ENCODE measurements at places on chromosomes 7 and 10.

GRCh38 chr7:147106746-147107145 is 990.1 kb downstream of the CNTNAP2 start:
- no peaks in the 10 kb centered on the region for H3K4me1 ChIP-seq
- no peak overlapping the region for H3K27ac ChIP-seq
- H3K4me3 ChIP-seq = no peak overlapping the region
- no peak for DNase-seq
- no peaks in the 10 kb centered on the region for H3K36me3 ChIP-seq
- no peaks in the 10 kb centered on the region for H3K27me3 ChIP-seq

DNA sequence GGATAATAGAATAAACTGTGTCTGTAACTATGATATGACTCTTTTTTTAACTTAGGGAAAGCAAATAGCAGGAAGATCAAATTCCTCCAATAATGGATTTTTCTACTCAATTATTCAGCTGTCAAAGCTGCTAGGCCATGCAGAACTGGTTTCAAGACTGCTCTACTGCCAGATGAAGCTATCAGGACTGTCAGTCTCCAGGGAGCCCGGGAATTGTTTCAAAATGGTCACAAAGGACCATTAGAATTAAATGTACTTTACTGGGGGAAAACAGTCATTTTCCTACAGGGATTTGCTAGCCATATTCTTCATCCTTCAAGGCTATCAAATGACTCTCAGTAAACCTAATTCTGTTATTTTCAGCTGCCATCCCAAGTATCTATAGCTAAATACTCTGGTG is 276.3 kb downstream of the LHFPL3 start:
- H3K36me3 ChIP-seq = no peaks in the 10 kb centered on the region
- H3K27ac ChIP-seq = no peak overlapping the region
- H3K27me3 ChIP-seq = no peaks in the 10 kb centered on the region
- no peak overlapping the region for H3K4me3 ChIP-seq
- H3K4me1 ChIP-seq = no peaks in the 10 kb centered on the region

DNA sequence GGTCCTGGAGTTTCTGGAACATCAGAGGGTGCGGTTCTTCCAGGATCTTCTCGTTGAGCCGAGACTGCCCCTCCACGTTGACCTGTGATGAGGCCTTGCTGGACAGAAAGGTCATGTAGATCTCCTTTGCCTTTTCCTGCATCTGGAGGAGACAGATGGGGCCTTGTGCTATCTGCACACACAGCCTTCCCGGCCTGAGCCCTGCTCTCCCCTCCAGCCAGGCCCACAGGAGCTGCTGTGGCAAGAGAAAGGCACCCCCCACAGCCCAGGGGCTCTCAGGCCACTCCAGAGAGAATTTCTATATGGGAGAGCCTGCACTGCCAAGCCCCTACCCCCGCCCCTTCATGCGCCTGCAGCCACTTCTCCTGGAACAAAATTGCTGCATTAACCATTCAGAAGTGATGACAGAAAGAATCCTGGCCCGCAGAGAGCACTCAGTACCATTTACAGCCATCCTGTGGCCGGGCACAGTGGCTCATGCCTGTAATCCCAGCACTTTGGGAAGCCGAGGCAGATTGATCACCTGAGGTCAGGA is 26.9 kb downstream of the RGS10 start:
- H3K4me3 ChIP-seq = no peak overlapping the region
- H3K4me1 ChIP-seq = peaks cover 13% of the 10 kb centered on the region
- no peak overlapping the region for H3K27ac ChIP-seq
- no peak for DNase-seq
- H3K27me3 ChIP-seq = no peaks in the 10 kb centered on the region
- no peaks in the 10 kb centered on the region for H3K36me3 ChIP-seq

GRCh38 chr10:71553432-71553831 is 156.7 kb downstream of the CDH23 start:
- DNase-seq = no peak
- H3K27ac ChIP-seq = no peak overlapping the region
- H3K4me1 ChIP-seq = no peaks in the 10 kb centered on the region
- H3K4me3 ChIP-seq = no peak overlapping the region
- H3K27me3 ChIP-seq = no peaks in the 10 kb centered on the region

DNA sequence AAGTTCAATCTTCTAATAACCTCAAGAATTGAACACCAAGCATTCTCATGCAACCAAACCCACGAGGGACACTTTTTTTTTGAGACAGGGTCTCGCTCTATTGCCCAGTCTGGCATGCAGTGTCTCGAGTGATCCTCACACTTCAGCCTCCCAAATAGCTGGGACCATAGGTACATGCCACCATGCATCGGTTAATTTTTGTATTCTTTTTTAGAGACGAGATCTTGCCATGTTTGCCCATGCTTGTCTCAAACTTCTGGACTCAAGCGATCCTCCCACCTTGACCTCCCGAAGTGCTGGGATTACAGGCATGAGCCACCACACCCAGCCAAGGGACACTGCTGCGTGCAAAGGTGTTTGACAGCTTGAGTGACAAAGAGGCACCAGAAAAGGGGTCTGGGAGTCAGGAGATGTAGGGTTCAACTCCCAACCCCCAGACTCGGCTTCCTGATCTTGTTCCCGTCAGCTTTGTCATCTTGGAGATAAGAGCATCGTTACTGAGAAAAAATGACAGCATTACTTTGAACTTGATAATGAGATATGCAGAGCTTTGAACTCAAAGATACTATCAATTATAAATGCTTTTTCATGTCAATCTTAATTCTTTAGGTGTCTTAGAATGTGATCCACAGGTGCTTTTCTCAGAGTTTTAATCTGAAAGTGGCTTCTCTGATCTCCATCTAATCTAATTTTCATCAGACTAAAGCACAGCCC is 1.6 kb upstream of the CYTH3 start:
- H3K27ac ChIP-seq = no peak overlapping the region
- no peak overlapping the region for H3K4me3 ChIP-seq
- no peaks in the 10 kb centered on the region for H3K36me3 ChIP-seq
- DNase-seq = no peak
- H3K27me3 ChIP-seq = no peaks in the 10 kb centered on the region

- no peaks in the 10 kb centered on the region for H3K4me1 ChIP-seq
- peaks cover 16% of the 10 kb centered on the region for H3K36me3 ChIP-seq
- H3K27ac ChIP-seq = no peak overlapping the region
- no peaks in the 10 kb centered on the region for H3K27me3 ChIP-seq
Measured at GRCh38 chr7:111855161-111855841, 293.0 kb upstream of the IMMP2L start.

DNA sequence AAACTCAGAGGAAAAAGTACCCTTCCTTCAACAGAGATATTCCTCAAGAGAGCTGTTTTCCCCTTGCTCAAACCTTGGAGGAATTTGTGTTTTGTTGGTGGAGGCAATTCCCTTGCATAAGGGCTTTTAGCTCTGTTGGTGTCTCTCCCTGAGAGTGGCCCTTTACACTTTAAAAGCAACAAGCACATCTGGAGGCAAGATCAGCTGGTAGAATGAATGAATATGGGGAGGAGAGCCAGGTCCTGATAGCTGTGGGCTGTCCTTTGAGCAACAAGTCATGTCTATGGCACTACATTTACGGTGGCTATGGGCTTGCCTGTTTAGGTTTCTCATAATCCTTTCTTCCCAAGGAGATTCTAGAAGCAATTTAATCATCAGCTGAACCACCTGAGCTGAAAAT is 384.0 kb downstream of the SORCS3 start:
- DNase-seq = no peak
- H3K4me1 ChIP-seq = no peaks in the 10 kb centered on the region
- H3K4me3 ChIP-seq = no peak overlapping the region
- H3K36me3 ChIP-seq = no peaks in the 10 kb centered on the region
- H3K27me3 ChIP-seq = no peaks in the 10 kb centered on the region

GRCh38 chr7:18555120-18555519 is 59.6 kb downstream of the HDAC9 start:
- no peak overlapping the region for H3K4me3 ChIP-seq
- DNase-seq = no peak
- H3K27ac ChIP-seq = no peak overlapping the region
- H3K4me1 ChIP-seq = no peaks in the 10 kb centered on the region
- no peaks in the 10 kb centered on the region for H3K36me3 ChIP-seq

DNA sequence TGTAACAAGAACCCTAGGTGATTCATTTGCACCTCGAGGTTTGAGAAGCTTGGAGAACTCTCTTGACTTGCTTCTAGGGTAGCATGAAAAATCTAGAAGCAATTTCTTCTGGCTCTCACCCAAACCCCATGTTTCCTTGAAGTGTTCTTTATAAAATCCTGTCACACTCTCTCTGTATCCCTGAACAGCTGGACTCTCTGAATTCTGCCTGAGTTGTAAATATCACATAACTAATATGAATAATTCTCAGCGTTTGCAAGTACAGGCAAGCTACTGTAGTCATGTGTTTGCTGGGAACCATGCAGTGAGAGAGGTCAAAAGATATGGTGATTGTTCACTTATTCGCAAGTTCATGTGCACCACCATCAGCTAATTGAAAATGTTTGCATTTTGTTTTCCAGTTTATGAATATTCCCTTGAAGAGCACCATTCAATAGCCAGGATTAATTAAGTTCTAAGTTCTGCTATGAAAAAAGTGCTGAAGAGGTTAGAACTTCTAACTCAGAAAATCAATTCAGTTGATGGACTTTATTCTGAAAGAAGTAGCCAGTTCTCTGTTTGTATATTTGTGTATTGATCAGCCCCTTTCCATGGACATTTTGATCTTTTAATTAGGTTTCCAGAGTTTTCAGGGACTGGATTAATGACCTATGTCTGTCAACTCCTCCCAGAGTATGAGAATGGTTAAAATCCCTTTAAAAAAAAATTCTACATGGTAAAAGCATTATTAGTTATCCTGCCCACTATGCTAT is 243.0 kb downstream of the PLXDC2 start:
- no peaks in the 10 kb centered on the region for H3K27me3 ChIP-seq
- H3K4me1 ChIP-seq = no peaks in the 10 kb centered on the region
- H3K36me3 ChIP-seq = no peaks in the 10 kb centered on the region
- no peak overlapping the region for H3K27ac ChIP-seq
- no peak for DNase-seq

GRCh38 chr7:139265673-139266072 is 34.6 kb downstream of the UBN2 start:
- no peak for DNase-seq
- no peaks in the 10 kb centered on the region for H3K27me3 ChIP-seq
- H3K36me3 ChIP-seq = peaks cover 100% of the 10 kb centered on the region
- no peak overlapping the region for H3K4me3 ChIP-seq

DNA sequence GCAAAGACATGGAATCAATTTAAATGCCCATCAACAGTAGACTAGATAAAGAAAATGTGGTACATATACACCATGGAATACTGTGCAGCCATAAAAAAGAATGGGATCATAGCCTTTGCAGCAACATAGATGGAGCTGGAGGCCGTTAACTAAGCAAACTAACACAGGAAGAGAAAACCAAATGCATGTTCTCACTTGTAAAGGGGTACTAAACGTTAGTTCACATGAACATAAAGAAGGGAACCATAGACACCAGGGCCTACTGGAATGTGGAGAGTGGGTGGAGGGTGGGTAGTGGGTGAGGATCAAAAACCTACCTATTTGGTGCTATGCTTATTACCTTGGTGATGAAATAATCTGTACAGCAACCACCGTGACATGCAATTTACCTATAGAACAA is 78.4 kb upstream of the GSDME start:
- H3K4me1 ChIP-seq = peaks cover 3% of the 10 kb centered on the region
- DNase-seq = no peak
- H3K4me3 ChIP-seq = no peak overlapping the region
- no peak overlapping the region for H3K27ac ChIP-seq
- no peaks in the 10 kb centered on the region for H3K27me3 ChIP-seq
- H3K36me3 ChIP-seq = no peaks in the 10 kb centered on the region

DNA sequence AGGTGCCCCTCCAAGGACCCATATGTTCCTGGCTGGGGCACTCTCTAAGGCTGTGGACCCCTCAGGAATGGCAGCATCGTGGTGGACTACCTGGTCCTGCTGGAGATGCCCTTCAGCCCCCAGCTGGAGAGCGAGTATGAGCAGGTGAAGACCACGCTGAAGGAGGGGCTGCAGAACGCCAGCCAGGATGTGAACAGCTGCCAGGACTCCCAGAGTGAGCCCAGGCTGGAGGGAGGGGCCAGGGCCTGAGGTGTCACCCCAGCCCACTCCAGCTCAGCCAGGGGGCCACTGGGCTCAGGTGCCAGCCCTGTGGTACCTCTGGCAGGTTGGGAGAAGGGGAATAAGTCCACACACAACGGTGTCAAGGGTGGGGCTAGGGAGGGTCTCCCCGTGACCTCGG is 4.7 kb upstream of the MUC12 start:
- H3K4me1 ChIP-seq = peaks cover 12% of the 10 kb centered on the region
- no peak overlapping the region for H3K27ac ChIP-seq
- no peaks in the 10 kb centered on the region for H3K36me3 ChIP-seq

DNA sequence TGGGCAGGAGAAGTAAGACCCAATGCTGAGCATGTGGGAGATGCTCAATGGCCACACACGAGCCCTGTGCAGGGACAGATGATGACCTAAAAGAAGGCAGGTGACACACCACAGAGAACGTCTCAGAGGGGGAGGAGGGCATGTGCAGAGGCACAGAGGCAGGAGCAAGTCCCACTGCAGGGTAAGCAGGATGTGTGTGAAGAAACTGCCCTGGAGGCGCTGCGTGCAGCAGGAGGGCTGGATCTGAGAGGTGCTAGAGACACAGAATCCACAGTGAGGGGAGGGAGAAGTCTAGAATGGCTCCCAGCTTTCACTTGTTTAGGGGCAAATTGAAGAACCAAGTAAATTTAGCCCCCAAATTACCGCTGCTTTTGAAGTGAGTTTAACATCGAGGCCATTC is 14.9 kb downstream of the DYDC2 start:
- H3K36me3 ChIP-seq = no peaks in the 10 kb centered on the region
- DNase-seq = no peak
- H3K4me1 ChIP-seq = no peaks in the 10 kb centered on the region
- no peaks in the 10 kb centered on the region for H3K27me3 ChIP-seq
- H3K4me3 ChIP-seq = no peak overlapping the region

DNA sequence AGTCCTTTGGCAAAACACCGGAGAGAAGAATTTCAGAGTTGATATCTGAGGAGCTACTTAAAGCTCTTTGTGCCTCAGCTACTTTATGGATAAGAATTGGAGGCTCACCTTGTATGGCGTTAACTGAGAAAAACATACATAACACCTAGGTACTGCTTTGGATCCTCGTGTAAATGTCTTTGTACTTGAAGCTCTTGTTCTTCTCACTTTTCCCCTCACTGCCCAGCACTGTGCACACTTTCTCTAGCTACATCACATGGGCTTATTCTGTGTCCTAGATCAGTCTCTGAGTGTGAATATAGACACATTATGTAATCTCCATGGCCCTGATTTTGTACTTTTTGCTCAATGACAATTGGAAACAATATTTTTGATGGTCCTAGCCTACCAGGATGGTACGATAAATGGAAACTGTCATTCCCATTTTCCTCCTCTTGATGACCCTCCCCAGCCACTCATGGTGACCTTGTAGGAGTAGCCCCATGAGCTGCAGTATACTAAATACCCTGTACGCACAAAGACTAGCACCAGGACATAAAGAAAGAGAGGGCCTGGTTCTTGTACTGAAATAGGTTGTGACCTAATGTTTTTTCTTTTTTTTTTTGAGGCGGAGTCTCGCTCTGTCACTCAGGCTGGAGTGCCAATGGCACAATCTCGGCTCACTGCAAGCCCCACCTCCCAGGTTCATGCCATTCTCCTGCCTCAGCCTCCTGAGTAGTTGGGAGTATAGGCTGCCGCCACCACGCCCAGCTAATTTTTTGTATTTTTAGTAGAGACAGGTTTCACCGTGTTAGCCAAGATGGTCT is 22.1 kb downstream of the STAMBPL1 start:
- no peak overlapping the region for H3K4me3 ChIP-seq
- no peak overlapping the region for H3K27ac ChIP-seq
- H3K27me3 ChIP-seq = no peaks in the 10 kb centered on the region
- peaks cover 5% of the 10 kb centered on the region for H3K36me3 ChIP-seq
